ENCODE measurements at places on chromosomes 2 and 18. TPM values are rescaled to one million over a fixed set of nuclear protein-coding genes. Genes with fewer than 3 reads are reported as not detected.

Gene ANKRD29
- total RNA-seq = 5.6 TPM

Gene SIX2
- total RNA-seq = not detected

Gene SLC19A3
- total RNA-seq = 0.21 TPM

Gene TMEM37
- not detected for total RNA-seq

Gene CRYGD
- total RNA-seq = not detected

Gene AQP12A
- total RNA-seq = not detected

Gene ANKRD53
- 0.24 TPM for total RNA-seq

Gene CYB5A
- total RNA-seq = 49.0 TPM

Gene NGEF
- total RNA-seq = not detected

Gene TNS1
- 1.8 TPM for total RNA-seq

Gene GAREM1
- 2.3 TPM for total RNA-seq

Gene BMP10
- total RNA-seq = not detected

Gene THUMPD2
- 11.7 TPM for total RNA-seq

Gene SNED1
- total RNA-seq = not detected

Gene STAT4
- 0.71 TPM for total RNA-seq

Gene GPBAR1
- total RNA-seq = 0.14 TPM

Gene NXPH2
- not detected for total RNA-seq

Gene C2orf74
- total RNA-seq = 21.5 TPM

Gene CIDEA
- total RNA-seq = 12.5 TPM

Gene BCL2
- total RNA-seq = 0.99 TPM

Gene OTOS
- not detected for total RNA-seq

Gene COL5A2
- total RNA-seq = 22.7 TPM

Gene SNTG2
- not detected for total RNA-seq

Gene NEB
- total RNA-seq = 0.27 TPM

Gene STK16
- 36.5 TPM for total RNA-seq

Gene ZNF396
- 0.42 TPM for total RNA-seq

Data from foreskin keratinocyte (primary cell).